T-cell (primary cell): ENCODE measurements at places on chromosomes 2 and 18. TPM values are rescaled to one million over a fixed set of nuclear protein-coding genes. Genes with fewer than 3 reads are reported as not detected.

DNA sequence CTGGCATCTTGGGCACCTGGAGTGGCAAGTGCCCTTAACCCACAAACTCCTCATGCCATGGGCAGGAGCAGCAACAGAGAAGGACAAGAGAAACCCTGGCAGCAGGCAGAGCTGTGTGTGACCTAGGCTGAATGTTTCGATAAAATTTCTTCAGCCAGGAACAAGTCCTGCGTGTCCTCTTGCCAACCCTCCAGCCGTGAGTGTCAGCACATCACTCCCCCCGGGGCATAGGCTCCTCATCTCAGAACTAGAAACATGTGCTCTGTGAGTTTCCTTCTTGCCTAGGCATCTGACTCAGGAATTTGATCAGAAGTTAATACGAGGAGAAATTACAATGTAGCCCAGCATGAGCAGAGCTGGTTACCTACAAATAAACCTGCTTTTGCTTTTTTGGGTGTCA, 2.2 kb downstream of the ABCG8 start:
- H3K36me3 ChIP-seq, result no peaks in the 10 kb centered on the region
- H3K4me3 ChIP-seq, result no peak overlapping the region
- no peak for DNase-seq
- no peaks in the 10 kb centered on the region for H3K27me3 ChIP-seq
- H3K4me1 ChIP-seq, result no peaks in the 10 kb centered on the region

- H3K36me3 ChIP-seq, result no peaks in the 10 kb centered on the region
- no peaks in the 10 kb centered on the region for H3K4me1 ChIP-seq
- H3K27ac ChIP-seq, result no peak overlapping the region
- no peak overlapping the region for H3K4me3 ChIP-seq
- no peaks in the 10 kb centered on the region for H3K27me3 ChIP-seq
Measured at GRCh38 chr2:4597400-4597799, 894.0 kb downstream of the DCDC2C start.

Gene UGT1A4
- total RNA-seq, result not detected

GRCh38 chr2:232721882-232722281, 24.8 kb downstream of the GIGYF2 start:
- peaks cover 58% of the 10 kb centered on the region for H3K36me3 ChIP-seq
- H3K27ac ChIP-seq, result no peak overlapping the region
- no peak overlapping the region for H3K4me3 ChIP-seq
- no peak for DNase-seq
- no peaks in the 10 kb centered on the region for H3K27me3 ChIP-seq

Gene RNF152
- total RNA-seq, result 0.23 TPM
